Motor neuron (in vitro differentiated cells): ENCODE measurements at places on chromosomes 6 and 20. TPM values are rescaled to one million over a fixed set of nuclear protein-coding genes. Genes with fewer than 3 reads are reported as not detected.
A peak's percentile ranks its signal among the peaks of the same experiment; 100 is the strongest.

MICA gene
- 36.9 and 38.6 TPM in 2 replicates for total RNA-seq

DNA sequence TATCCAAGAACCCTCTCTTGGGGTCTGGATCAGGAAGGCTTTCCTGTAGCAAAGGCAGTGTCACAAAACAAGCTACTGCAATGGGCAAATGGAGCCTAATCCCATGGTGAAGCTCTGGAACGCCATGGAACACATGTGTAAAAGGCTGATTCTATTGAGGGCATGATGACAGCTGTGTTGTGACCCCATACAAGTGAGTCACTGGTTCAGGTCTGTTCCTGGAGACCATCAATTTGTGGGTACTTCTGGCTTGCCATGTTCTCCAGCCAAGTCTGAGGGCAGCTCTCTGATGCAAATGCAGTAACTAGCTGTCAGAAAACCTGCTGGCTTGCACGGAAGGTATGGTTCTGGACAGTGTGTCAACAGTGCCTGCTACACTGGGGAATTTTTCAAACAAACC is 33.3 kb upstream of the ECHDC1 start:
- ATAC-seq = no peak

- peak; percentile 55 for ATAC-seq
Observed at GRCh38 chr6:166592821-166593220, 6.3 kb upstream of the RAMACL start.

DNA sequence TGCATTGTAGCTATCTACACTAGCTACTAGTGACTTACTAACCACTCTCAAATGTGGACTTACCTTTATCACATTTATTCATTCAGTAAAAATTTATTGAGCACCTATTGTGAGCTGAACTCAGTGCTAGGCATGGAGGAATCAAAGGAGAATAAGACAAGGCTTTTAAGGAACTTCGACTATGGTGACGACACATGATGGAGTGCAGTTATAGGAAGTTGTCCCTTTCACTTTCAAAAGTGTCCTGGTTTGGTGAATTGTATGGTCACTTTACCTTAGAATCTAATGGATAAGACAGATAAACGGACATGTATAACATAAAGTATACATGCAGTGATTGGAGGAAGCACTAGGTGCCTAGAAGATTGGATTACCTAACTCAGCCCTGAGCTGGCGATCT is 4.3 kb downstream of the AKAP7 start:
- no peak for ATAC-seq

GRCh38 chr6:17172836-17173470 is 71.1 kb downstream of the STMND1 start:
- no peak for ATAC-seq

GRCh38 chr6:82030301-82030700 is 217.2 kb downstream of the IBTK start:
- no peak for ATAC-seq

DNA sequence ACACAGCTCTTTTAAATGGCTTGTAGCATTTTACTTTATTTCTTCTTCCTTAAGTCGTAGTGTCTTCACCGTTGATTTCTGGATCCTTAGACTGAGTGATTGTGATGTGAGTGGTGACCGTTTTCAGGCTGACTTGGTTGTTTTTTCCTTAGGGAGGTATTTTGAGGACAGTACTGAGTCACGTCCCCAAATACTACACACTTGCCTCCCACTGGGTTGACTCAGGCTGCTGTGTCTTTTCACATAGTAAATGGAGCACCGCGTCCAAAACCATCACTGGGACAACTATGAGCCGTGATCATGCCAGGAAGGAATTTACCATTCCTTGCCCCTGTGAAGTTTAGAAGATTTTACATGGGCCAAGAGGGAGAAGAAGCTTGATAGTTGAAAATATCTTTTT is 174.1 kb downstream of the FARS2 start:
- ATAC-seq = no peak
